ENCODE measurements at places on chromosomes 5 and 9. TPM values are rescaled to one million over a fixed set of nuclear protein-coding genes. Genes with fewer than 3 reads are reported as not detected.

GRCh38 chr5:143023411-143024096 is 253.4 kb downstream of the ARHGAP26 start:
- DNase-seq = no peak

- no peak for DNase-seq
Measured at GRCh38 chr5:133756756-133757155, 144.4 kb upstream of the FSTL4 start.

DNA sequence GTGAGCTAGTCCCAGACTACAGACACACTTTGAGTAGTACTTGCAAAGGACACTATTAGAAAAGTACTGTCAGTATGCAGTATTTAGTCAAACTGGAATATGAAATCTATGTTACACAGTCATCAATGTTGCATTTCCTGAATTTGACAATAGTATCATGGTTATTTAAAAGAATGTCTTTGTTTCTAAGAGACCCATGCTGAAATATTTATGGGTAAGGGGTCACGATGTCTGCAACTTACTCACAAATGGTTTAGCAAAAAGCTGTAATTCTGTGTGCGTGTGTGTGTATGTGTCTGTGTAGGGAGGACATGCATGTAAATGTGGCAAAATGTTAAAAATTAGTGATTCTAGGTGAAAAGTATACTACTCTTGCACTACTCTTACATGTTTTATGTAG is 105.6 kb downstream of the GOLPH3 start:
- no peak for DNase-seq

The IL7R gene
- total RNA-seq = under 0.01 TPM

GRCh38 chr5:142079306-142079721 is 29.3 kb upstream of the NDFIP1 start:
- no peak for DNase-seq

- no peak for DNase-seq
Measured at GRCh38 chr5:156366521-156366920, 39.6 kb downstream of the SGCD start.

GRCh38 chr5:41270423-41271251 is 57.3 kb upstream of the C6 start:
- peak; percentile 13 for DNase-seq

The HBEGF gene
- total RNA-seq = 8.7 TPM

The TAF11L10 gene
- total RNA-seq = not detected

DNA sequence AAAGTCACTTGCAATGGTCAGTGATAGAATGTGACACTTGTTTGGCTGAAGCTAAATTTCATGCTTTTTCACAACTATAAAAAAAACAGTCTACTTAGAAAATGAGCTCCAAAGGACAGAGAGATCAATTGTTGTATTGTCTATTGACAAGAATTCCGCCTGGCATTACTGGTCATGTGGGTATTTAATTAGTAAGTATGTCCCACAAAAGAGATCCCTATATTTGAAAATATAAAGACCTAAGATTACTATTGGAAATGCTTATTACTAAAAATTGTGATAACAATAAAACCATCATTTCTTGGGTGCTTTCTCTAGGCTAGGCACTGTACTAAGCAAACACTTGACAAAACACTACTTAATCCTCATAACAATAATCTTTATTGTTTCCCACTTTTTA is 745.2 kb upstream of the C9orf72 start:
- no peak for DNase-seq

DNA sequence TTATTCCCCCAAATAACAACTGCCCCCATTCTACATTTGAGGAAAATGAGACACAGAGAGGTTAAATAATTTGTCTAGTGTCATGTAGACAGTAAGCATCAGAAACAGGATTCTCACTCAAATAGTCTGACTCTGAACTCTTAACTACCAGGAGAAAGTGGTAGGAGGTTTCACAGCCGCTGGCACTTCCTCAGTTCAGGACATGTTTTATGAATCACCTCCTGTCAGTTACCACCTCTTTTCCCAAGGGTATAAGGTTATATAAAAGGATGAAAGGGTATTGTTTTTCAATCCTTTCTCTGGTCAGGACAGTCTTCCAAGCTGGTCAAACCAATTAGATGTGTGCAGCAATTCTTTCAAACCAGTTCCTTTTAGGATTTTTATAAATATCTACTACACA is 52.1 kb downstream of the TSSK1B start:
- no peak for DNase-seq

The DMRTA1 gene
- 0.62 TPM for total RNA-seq

The SH2D3C gene
- 5.1 TPM for total RNA-seq

DNA sequence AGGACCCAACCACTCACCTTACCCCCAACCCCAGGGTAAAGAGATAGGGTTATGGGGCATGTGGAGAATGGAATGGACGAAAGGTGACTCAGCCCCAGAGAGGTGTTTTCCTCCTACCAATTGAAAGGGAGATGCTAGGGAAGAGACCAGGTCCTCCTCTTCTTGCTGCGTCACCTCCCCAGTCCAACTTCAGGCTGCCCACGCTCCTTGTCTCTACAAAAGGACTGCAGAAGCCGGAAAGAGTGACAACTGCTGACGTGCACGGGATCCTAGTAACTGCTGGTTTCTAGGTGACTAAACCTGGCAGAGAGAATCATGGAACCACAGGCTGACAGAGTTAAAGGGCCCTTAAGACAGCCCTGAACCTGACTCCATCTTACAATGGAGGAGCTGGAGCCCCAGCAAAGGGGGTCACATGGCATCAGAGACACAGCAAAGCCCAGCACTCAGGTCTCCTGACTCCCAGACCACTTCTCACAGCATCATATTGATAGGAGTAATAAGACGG is 2.2 kb downstream of the GPX3 start:
- DNase-seq = peak; percentile 25

GRCh38 chr9:124218987-124219461 is 38.7 kb upstream of the NEK6 start:
- no peak for DNase-seq

DNA sequence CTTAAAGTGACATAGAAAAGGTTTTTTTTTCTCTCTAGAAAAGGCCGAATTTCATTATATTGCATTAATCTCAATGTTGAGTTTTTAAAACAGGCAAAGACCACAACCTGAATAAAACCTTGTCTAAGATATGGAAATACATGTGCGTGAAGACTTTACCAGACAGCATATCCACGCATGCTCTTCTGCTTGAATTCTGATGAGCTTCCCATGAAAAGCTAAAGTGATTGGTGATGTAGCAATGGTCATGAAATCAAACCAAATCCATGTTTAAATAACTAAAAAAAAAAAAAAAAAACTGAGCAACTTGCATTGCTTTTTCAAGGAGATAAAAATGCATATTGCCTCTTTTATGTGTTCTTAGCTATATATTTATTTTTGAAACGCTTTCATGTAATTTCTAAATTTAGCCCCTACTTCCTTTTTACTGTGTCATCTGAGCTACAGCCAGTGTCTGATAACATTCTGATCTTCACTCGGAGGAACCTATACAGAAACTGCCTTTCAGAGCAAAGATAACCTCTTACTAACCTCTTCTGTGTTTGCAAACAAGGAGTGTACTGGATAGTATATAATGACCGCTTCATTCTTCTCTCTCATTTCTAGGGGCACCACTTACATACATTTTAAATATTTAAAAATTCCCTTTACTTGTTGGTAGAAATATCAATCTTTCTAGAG is 179.1 kb upstream of the GNA14 start:
- no peak for DNase-seq

DNA sequence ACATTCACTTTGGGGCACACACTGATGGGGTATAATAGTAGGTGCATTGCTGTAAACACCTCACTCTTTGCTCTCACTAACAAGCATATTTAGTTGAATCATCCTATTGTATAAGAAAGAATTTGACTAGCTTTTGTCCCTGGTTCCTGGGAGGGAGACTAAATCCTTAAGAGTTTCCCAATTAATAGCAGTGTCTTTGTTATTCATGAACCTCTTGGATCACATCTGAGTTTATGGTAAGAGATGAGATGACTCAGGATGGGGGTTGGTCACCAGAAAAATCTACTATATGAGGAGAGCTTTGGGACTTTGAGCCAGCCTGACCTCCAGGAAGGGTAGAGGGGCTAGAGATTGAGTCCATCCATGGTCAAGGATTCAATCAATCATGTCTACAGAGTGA is 56.8 kb downstream of the PUM3 start:
- DNase-seq = no peak

- DNase-seq = no peak
Measured at GRCh38 chr9:21015995-21016394, 15.4 kb downstream of the HACD4 start.

The ATP10B gene
- 4.7 TPM for total RNA-seq

The GZMA gene
- total RNA-seq = not detected

- no peak for DNase-seq
Measured at GRCh38 chr5:117888688-117889087, 1099.7 kb downstream of the DTWD2 start.

GRCh38 chr5:91652678-91653077 is 269.6 kb upstream of the ARRDC3 start:
- DNase-seq = no peak

The CENPP gene
- 8.6 TPM for total RNA-seq

DNA sequence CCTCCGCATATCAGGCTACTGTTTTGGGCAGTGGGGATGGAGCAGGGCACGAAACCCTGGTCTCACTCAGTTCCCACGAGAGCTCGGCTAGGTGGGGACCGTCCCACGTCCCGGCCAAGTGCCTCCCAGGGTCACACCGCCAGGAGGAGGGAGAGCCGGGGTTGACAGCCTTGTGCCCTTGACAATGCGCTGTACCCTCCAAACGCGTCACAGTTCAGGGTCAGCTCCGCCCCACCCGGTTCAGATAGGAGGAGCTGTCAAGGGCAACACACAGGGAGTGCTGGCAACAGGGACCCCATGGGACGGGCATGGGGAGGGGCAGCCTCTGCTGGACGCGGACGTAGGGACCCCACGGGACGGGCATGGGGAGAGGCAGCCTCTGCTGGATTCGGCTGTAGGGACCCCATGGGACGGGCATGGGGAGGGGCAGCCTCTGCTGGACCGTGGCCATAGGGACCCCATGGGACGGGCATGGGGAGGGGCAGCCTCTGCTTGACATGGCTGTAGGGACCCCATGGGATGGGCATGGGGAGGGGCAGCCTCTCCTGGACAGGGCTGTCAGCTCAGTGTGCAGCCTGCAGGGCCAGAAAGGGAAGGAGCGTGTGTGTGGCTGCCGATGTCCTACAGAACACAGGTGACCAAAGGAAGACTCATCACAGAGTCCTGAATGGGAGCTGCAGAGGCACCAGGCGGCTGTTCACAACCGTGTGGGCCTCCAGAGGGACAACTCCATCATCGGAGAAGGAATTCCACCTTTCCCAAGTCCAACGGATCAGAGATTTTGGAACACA is 29.4 kb downstream of the PNPLA7 start:
- no peak for DNase-seq

DNA sequence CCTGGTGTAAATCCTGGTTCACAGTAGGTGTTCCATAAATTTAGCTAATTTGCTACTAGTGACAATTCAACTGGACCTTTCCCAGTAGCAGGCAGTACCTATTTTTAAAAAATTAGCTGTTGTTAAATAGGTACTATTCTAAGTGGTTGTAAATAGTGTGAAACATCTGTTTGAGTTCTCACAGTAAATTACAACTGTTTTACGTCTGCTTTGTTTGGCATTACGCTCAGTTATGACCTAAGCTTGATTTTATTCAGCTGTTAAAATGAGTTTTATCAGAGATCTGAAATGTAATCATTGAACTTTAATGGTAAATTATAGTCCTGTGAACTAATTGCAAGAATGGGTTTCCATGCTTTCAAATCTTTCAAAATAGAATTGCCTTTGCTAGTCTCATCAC is 93.9 kb downstream of the GPBP1 start:
- DNase-seq = no peak

The ITK gene
- 0.16 TPM for total RNA-seq

The OBP2B gene
- total RNA-seq = not detected

The PRUNE2 gene
- 13.4 TPM for total RNA-seq

The BTNL8 gene
- not detected for total RNA-seq

DNA sequence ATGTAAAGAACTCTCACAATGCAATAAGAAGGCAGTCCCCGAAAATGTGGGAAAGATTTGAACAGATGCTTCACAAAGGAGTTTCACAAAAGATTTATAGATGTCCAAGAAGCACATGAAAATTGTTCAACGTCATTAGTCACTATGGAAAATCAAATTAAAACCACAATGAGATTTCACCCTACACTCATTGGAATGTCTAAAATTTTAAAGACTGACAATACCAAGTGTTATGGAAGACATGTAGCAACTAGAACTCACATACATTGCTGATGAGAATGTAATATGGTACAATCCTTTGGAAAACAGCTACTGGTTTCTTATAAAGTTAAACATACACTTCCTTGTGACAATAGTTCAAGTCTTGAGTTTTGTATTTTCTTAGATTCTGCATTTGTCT is 11.0 kb upstream of the RECK start:
- DNase-seq = no peak

DNA sequence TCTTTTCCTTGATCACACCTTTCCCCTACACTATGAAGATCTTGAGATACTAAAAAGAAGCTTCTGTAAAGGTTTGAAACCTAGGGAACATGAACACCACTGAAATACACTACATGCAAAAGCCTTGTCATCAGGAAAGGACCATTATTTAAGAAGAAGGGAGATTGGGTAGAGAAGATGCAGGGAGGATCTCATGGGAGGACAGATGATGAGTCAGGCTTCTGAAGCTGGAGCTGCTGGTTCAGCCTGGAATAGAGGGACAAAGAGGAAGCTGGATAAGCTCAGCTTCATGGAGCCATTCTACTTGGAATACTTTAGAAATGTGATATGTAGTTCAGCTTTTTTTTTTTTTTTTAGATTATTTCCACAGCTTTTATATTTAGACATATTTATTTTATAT is 169.8 kb downstream of the MAN2A1 start:
- DNase-seq = no peak

- DNase-seq = no peak
Measured at GRCh38 chr5:179610109-179610902, 13.2 kb downstream of the HNRNPH1 start.

The JAKMIP2 gene
- 67.7 TPM for total RNA-seq

GRCh38 chr5:6466975-6467567 is 18.4 kb downstream of the UBE2QL1 start:
- no peak for DNase-seq

The C9 gene
- not detected for total RNA-seq

GRCh38 chr5:151147033-151147432 is 10.5 kb downstream of the ANXA6 start:
- DNase-seq = no peak

The SLC23A1 gene
- not detected for total RNA-seq

DNA sequence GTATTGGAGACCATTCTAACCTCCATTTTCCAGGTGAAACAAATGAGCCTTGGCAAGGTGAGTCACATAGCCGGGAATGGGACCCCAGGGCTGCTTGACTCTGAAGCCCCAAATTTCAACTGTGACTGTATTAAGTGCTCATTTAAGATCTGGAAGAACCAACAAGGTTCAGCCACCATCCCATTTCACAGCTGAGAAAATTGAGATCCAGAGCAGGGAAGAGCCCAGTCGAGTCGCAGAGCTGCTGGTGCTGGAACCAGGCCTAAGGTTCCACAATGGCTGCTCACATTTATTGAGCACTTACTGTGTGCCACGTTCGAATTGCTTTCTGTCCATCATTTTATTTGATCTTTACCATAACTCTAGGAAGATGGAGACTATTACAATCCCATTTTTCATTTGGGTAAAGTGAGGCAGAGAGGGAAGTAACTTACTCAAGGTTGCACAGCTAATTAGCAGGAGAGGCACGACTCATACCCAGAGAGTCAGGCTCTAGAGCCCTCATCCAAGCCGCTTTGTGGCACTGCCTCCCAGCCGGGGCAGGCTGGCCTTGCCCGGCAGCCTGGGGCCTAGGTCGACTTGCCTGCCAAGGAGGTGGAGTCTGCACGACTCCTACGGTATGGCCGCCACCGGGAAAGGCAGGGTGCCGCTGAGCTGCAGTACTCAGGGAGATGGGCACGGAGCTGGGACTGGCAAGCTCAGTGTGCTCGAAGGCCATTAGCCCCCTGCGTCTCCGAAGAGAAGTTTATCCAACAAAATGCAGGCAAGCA is 4.3 kb upstream of the NTNG2 start:
- DNase-seq = no peak
